Activated CD8-positive, alpha-beta memory T cell treated with anti-CD3 and anti-CD28 coated beads for 1 hour (primary cell): ENCODE measurements at places on chromosomes 13 and 19.

DNA sequence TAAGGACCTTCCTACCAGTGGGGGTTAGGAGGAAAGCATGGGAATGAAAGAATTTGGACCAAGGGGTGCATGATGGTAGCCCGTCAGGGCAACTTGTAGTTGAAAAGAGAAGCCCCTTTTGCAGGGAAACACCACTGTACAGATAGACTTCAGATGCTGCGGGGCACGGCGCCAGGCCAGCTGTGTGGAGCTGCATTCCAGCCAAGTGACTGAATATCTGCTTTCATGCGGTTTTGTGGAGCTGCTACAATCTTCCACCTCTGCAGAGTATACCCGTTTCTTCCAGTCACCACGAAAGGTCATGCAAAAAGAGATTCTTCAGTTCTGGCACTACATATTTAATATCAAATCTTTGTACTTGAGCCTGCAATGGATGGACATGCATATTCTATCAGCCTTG lies 104.7 kb downstream of the RGCC start:
- no peak for DNase-seq

GRCh38 chr19:17098326-17098725 lies 22.7 kb downstream of the MYO9B start:
- DNase-seq: no peak

DNA sequence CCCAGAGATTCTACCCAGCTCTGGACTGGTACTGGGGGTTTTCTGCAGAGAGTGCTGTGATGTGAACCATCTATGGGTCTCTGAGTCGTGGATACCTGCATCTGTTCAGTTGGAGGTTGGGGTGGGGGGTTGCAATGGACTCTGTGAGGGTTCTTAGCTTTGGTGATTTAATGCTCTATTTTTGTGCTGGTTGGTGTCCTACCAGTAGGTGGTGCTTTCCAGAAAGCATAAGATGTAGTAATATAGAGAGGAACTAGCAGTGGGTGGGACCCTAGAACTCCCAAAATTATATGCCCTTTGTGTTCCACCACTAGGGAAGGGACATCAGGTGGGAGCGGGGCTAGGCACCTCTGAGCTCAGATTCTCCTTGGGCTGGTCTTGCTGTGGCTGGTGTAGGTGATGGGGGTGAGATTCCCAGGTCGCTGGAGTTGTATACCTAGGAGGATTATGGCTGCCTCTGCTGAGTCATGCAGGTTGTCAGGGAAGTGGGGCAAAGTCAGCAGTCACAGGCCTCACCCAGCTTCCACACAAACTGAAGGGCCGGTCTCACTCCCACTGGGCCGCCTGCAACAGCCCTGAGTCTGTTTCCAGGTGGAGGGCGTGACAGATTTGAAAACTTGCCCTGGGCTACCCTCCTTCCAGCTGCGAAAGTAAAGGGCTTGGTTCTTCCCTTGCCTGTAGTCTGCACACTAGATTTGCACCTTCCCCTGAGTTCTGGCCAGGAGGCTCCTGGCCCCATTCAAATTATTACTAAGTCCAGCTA lies 573.0 kb upstream of the SLITRK1 start:
- DNase-seq: no peak

DNA sequence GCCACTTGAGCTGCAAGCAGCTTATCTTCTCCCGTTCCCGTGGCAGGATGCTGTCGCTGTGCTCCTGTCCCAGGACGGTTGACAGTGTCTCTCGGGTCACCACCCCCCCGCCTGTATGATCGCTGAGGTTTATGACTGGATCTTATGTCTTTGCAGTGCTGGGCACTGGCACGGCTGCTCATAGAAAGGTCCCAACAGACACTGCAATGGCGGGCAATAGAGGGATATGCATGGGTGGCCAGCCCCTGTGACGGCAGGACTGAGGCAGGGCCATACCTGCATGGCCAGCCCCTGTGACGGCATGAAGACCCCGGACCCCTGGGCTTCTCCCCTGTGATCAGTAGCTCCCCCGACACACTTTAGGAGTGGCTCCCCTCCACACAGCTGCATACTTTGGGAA lies 307.2 kb downstream of the TEX29 start:
- no peak for DNase-seq

- no peak for DNase-seq
Observed at GRCh38 chr13:63864171-63864902, 2448.7 kb upstream of the PCDH20 start.

- DNase-seq: no peak
Observed at GRCh38 chr19:41705393-41706174, 2.8 kb upstream of the CEACAM5 start.

DNA sequence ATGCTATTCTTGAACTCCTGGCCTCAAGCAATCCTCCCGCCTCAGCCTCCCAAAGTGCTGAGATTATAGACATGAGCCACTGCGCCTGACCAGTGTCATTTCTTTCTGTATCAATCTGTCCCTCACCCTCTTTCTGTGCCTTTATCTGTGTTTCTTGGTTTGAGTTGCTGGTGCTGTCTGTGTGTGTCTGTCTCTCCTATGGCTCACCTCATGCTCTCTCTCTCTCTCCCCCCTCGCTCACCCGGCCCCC lies 9.9 kb downstream of the IRF2BP1 start:
- DNase-seq: no peak

GRCh38 chr19:6891761-6892385 lies 4.5 kb downstream of the ADGRE1 start:
- no peak for DNase-seq

- no peak for DNase-seq
Observed at GRCh38 chr13:24199016-24199415, 38.5 kb downstream of the SPATA13 start.

DNA sequence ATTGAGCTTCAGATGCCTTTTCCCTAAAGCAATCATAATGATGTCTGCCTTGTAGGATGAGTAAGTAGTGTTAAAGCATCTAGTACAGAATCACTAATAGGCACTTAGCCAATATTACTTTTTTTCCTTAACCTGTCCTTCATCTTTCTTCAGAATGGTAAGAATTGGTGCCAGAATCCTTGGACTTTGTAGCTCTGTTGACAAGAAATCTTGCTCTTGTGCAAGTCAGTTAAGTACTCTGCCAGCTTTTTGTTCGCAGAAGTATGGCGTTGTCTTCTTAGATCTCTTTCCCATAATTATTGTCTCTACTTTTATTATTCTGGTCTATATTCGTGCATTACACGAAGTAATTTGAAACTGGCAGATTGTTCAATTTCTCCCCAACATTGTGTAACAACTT lies 554.5 kb downstream of the PCDH9 start:
- no peak for DNase-seq

GRCh38 chr13:31433207-31433606 lies 233.4 kb downstream of the B3GLCT start:
- DNase-seq: no peak

DNA sequence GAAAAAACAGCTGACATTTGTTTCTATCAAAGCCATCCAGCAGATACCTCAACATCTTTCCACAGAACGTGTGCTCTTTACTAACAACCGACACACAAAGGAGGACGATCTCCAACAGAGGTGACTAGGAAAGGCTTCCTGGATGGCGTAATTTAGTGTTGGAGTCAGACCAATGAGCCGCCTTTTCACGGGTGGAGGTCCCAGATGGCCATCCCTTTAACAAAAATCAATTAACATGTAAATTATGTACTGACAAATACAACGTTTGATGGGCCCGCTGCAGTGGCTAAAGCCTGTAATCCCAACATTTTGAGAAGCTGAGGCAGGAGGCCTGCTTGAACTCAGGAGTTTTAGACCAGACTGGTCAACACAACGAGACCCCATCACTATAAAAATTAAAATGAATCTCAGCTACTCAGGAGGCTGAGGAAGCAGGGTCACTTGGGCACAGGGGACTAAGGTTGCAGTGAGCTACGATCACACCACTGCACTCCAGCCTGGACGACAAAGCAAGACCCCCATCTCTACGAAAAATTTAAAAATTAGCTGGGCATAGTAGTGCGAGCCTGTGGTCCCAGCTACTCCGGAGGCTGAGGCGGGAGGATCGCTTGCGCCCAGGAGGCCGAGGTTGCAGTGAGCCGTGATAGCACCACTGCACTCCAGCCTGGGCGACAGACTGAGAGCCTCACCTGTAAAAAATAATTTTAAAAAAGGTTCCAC lies 1.2 kb upstream of the DPY19L3 start:
- DNase-seq: no peak

DNA sequence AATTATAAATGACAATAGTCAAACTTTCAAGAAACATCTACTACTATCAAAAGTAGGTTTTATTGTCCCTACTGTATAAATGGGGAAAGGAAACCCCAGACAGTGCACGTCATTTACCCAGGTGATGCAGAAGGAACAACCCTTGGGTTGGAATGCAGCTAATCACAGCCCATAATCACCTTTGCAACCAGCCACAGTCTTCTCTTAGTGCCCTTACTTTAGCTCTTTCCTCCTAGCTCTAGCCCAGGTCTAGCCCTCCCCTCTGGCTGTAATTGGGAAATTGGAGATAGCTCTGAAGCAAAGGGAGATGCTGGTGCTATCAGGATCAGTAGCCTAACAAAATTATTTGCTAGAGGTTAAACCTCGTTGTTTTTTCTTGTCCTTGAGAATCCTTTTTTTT lies 25.5 kb upstream of the TSC22D1 start:
- DNase-seq: no peak

- no peak for DNase-seq
Observed at GRCh38 chr13:77859450-77859849, 59.2 kb downstream of the EDNRB start.

DNA sequence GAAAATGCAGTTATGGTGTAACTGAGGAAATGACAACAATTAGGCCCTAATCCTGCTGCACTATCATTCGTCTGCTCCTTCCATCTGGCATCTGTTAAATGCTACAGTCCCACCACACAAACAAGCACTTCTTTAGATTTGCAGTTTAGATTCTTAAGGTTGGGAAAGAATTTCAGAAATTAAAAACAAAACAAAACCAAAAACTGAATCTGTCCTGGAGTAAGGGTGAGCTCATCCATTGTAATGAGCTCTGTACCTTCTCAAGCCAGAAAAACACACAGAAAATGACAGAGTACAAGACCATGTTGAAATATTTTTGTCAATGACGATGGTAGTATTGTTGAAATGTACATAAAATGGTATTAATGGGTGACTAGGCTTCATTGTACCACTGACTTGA lies 28.3 kb downstream of the SMAD9 start:
- DNase-seq: no peak

DNA sequence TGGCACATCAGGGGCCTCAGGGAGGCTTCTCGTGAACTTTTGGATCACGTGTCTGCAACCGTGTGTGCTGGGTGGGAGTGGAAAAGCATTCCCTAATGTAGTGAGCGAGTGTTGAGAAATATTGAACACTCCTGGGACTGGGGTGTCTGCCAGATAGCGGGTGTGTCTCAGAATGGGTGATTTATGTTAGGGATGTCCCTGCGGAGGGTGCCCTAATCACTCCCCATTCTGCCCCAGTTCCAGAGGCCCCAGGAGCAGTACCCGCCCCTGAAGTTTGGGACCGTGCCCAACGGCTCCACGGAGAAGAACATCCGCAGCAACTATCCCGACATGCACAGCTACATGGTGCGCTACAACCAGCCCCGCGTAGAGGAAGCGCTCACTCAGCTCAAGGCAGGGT lies 24.2 kb upstream of the GRWD1 start:
- no peak for DNase-seq

- no peak for DNase-seq
Observed at GRCh38 chr19:5624018-5624663, 1.3 kb downstream of the SAFB start.

- no peak for DNase-seq
Observed at GRCh38 chr13:30364133-30364532, 56.8 kb upstream of the KATNAL1 start.

- DNase-seq: no peak
Observed at GRCh38 chr13:48979892-48980291, 4.2 kb downstream of the FNDC3A start.

GRCh38 chr13:51202477-51203046 lies 19.6 kb upstream of the FAM124A start:
- no peak for DNase-seq

DNA sequence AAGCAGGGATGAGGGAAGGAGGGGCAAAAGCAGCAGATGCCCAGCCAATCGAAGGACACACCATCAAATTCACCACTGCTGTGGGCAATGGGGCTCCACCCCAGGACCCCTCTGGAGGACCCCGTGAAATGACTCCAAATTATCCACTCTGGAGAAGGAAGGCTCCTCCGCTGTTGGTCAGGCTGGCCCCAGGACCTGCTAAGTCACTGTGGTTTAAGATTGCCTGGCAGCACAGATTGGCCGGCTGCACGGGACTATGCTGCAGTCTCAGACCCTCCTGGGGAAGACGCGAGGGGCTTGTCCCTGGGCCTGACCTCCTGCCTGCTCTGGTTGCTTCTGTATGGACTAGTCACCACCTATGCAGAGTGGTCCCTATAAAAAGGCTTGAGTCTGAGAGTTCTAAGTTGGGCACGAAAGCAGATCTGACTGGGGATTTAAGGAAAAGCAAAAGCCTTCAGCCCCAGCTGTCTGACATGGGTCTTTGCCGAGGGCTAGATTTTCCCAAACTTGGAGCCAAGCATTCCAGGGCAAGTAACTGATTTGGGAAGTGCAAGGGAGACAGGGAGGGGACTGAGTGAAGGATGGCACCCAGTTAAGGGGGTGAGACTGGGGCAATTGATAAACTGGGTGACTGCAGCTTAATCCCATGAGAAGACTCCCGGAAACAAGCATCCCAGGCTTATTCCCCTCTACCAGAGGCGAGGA lies 91.7 kb downstream of the TSHZ3 start:
- no peak for DNase-seq

DNA sequence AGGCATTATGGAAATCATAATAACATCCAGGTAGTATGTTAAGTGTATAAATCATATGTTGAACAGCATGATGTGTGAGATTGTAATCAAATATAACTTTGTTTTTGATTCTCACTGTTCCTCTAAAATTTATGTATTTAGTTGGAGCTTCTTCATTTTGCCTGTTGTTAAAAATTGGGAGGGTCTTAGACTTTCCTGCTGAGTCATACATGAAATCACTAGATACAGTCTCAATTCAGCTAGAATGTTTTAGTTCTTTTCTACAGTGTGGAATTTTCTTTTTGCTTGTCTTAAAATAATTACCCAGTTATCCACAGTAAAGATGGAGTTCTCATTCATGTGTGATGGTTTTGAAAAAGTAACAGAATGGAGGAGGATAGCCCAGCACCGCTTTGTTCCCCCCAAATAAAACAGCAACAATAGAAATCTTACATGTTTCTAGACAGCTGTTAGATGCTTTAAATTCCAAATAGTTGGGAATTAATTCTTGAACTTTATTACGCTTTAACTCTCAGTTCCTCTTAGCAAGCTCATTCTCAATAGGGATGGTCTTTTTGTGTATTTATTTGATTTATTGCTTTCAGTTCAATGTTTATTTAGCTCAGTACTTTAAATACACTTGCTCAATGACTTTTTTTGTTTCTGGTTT lies 109.5 kb downstream of the PDS5B start:
- DNase-seq: no peak
